ENCODE measurements at places on chromosomes 13 and 19.

GRCh38 chr19:47104680-47105079 lies 8.9 kb downstream of the ZC3H4 start:
- no peak for DNase-seq

DNA sequence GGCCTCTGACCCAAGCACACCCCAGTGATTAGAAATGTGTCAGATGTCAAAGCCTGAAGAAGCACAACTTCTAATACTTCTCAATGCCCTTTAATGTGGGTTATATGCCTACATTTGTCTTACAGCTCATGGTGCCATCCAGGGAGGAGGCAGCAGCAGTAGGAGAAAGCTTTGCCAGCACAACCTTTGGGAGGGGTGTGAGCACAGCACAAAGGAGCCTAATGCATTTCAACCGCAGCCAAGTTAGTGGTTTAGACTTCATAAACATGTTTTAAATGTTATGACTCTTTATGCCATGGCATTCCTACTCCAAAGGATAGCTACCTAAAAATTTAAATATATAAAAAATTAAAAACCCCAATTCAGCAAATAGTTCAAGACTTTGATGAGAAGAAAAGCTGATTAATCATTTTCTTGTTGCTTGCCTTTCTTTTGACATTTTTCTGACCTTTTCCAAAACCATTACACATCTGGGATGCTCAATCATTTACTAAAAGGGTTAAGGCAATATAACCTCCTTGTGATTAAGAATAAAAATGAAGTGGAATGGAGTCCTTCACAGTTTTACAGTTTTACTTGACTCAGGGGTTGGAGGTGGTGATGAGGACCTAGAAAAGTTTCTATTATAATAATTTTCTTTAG lies 142.7 kb downstream of the DLEU7 start:
- DNase-seq: no peak

GRCh38 chr13:113451951-113452421 lies 1.3 kb downstream of the ADPRHL1 start:
- no peak for DNase-seq

DNA sequence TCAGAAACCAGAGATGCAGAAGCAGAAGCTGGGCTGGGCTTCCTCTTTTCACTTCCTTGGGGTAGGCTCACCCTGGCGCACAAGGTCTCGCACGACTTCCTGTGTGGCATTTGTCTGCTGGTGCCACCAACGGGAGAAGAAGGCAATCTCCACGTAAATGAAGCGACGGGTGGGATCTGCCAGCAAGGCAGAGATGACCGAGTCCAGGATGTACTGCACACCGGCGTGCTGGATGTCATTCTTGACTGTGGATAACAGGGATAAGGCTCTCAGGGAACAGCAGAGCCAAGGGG lies 1.3 kb downstream of the MAN2B1 start:
- DNase-seq: peak; percentile 34

DNA sequence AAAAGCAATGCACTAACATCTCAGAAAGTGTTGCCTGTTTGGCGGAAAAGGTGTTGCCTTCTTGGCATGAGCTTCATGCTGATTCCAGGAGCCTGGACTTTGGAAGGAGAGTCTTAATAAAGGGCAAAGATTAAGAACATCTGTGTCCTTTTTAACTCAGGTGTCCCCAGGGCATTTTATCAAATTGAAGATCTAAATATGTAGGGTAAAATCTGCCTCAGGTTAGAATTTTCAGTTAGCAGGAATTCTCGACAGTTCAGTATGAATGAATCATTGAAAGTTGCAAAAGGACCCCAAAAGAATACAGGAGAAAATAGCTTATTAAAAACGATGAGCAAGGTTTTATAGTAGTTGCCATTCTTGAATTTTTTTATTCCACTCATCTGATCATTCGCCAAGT lies 325.2 kb downstream of the SUCLA2 start:
- DNase-seq: no peak

GRCh38 chr19:1264801-1265614 lies 4.1 kb upstream of the CIRBP start:
- DNase-seq: no peak

DNA sequence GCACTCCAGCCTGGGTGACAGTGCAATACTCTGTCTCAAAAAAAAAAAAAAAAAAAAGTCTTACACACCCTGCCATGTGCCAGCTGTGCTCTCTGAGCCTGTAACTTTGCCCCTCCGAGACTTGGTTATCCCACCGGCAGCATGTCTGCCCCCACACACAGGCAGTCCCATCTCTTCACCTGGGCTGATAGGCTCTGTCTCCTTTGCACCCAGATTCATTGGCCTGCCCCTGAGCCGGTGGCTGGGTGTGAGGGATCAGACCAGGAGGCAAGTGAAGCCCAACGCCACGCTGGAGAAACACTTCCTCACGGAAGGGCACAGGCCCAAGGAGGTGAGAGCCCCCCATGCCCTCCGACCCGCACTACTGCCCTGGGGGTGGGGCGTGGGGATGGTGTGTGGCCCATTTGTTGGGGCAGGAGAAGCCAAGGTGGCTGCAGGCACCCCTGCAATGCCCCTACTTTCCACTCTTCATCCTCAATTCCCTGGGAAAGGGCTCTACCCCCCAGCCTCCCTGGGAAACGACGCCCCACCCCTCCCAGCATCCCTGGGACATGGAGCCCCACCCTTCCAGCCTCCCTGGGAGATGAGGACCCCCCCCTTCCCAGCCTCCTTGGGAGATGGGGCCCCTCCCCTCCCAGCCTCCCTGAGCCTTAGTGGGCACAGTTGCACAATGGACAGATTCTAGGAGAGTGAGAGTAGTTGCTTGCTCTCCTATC lies 45.3 kb downstream of the CERS4 start:
- no peak for DNase-seq

GRCh38 chr13:80118506-80118905 lies 222.4 kb downstream of the SPRY2 start:
- DNase-seq: no peak

GRCh38 chr19:43504426-43505185 lies at the start of gene PHLDB3:
Gene PHLDB3 (minus strand): TSS chr19:43504746. CDS start chr19:43504118, 628 bp downstream.
- no peak for DNase-seq

GRCh38 chr13:60620611-60621395 lies 223.8 kb downstream of the TDRD3 start:
- DNase-seq: no peak

DNA sequence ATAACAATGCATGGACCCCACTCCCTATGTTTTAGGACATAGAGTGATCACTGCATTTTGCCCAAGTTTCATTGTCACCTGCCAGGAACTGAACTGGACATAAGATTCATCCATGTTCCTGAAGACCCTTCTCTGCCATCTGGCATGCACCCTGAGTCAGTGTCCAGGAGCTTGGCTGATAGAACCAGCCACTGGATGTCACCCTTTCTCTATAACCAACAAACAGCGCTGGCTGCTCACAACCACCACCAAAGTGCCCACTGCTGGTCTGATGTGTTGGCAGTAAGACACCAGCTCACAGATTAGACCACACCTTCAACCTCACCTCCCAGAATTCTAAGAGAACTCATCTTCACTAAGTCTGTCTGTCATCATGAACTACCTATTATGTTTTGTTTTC lies 333.4 kb downstream of the ITGBL1 start:
- DNase-seq: no peak

DNA sequence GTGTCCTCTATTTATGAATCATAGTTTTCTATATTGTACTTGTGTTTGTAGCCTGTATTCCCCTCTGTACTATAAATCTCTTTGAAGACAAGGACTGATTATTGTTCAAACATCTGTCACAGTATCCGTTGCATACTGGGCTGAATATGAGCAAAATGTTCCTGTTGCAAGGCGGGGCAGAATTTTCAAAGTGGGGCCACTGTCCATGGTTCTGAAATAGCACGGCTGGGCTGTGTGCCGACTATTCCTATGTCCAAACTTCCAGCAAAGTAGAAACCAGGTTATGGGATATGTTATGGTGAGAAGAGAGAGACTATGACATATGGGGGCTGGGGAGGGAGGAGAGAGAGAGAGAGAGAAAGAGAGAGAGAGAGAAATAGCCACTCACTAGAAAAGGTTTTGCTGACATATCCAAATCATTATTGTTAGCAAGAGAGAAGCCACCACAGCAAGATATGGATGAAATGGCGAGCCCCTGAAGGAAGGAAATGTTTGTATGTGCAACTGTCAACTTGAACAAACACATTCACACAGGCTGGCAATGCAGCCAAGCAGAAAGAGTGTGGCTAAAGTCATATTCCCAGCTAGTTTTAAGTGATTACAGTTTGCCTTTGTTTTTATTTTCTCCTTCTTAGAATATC lies 107.0 kb upstream of the GPR12 start:
- DNase-seq: no peak

DNA sequence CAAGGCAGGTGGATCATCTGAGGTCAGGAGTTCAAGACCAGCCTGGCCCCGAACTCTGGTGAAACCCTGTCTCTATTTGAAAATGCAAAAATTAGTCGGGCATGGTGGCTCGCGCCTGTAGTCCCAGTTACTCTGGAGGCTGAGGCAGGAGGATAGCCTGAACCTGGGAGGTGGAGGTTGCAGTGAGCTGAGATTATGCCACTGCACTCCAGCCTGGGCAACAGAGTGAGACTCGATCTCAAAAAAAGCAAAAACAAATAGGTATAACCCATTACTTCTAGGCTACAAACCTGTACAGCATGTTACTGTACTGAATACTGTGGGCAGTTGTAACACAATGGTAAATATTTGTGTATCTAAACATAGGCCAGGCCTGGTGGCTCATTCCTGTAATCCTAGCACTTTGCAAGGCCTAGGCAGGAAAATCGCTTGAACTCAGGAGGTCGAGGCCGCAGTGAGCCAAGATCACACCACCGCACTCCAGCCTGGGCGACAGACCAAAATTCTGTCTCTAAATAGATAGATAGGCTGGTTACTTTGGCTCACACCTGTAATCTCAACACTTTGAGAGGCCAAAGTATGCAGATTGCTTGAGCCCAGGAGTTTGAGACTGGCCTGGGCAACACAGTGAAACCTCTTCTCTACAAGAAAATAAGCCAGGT lies 63.5 kb downstream of the MYO9B start:
- no peak for DNase-seq

All from activated T-cell treated with anti-CD3 and anti-CD28 coated beads for 48 hours (primary cell).